ENCODE measurements at places on chromosomes 11 and 22.

DNA sequence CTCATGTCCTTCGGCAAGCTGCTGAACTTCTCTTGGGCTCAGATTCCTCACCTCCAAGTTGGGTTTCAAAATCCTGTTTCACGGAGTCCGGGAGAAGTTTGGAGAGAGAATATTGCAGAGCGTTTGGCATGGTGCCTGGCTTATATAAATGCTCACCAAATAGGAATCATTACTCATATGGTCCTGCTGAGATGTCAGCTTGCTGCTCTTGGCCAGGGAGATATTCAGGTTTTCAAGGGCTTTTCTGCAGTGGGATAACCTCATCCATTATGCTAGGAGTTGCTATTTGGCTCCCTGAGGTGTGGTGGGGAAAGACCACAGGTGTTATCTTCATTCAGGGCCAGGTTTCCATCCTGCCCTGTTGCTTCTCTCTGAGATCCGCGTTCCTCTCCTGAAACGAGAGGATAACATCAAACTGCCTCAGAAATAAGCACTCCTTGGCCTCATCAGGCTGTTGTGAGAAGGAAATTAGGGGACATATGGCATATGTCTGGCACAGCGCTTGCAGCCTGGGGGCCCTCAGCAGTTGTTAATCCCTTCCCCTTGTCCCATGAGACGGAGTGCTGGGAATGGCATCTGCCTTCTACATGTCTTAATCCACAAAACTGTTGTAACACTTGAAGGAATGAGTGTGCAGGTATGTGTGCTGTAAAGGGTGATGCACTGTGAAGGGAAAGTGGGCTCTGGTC, 29.9 kb upstream of the ACER3 start:
- no peak for DNase-seq

DNA sequence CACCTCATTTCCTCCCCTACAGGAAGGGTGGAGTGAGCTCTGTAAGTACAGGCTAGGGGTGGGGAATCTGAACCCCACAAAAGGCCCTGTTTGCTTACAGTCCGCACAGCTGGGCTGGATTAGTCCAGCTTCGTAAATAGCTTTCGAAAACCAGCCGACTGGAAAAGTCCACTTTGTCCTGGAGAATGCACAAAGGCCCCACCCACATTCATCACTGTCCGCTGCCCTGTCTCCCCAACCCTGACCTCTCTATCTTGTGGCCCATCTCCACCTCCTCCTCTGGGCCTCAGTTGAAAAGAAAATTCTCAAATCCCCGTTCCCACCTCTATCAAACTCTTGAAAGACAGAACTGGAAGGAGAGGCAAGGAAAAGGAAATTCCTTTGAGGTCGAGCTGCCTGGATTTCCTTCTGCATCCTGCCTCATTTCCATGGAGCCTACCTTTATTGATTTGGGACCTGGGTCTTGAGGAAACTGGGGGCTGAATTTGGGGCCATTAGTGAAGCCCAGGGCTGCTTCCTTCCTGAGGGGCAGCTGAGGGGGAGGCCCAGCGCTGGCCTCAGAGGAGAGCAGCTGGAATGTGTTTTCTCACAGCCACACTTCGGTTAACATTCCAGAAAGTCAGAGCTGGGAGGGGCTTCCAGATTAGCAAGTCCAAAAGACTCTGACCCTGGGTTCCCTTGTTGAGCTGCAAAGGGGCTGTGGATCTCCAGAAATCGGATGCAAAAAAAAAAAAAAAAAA, 147.6 kb downstream of the FBXO7 start:
- no peak for DNase-seq

- no peak for DNase-seq
Observed at GRCh38 chr11:9399466-9399865, 15.0 kb downstream of the IPO7 start.

DNA sequence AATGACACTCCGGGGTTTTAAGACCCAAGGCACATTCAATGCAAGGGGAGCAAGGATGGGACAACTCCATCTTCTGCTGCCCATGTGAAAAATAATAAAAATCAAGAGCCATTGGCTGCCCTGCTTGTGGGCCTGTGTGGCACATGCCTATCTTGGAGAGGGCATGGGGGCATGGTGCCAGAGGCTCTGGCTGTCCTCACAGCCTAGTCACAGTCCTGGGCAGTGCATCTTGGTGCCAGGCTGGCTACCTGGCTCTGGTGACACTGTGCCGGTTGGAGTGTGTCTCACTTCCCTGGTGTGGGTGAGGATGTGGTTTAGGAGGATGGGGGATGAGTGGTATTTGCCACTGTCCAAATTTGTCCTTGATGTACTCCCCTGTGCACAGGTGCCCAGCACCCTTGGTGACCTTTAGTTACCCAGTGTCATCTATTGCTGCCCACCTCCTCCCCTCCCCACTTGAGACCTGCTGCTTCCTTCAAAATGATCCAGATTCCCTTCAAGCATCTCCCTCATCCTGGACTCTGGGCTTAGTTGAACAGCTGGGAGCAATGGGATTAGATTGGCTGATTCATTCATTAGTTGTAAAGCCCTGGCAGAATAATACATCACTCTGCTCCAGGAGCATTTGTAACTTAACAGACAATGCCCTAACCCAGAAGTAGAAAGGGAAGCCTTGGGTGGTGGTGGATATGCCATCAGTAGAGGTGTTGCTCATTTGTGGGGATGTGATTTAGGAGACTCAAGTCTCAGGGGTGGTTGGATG, 4.6 kb downstream of the TMEM86A start:
- DNase-seq = no peak

- DNase-seq = no peak
Observed at GRCh38 chr22:37083914-37084313, 25.6 kb downstream of the TMPRSS6 start.
